ENCODE measurements at places on chromosomes 3 and 15.

GRCh38 chr3:49703443-49703927 lies 14.1 kb downstream of the RNF123 start:
- DNase-seq: peak; percentile 74

DNA sequence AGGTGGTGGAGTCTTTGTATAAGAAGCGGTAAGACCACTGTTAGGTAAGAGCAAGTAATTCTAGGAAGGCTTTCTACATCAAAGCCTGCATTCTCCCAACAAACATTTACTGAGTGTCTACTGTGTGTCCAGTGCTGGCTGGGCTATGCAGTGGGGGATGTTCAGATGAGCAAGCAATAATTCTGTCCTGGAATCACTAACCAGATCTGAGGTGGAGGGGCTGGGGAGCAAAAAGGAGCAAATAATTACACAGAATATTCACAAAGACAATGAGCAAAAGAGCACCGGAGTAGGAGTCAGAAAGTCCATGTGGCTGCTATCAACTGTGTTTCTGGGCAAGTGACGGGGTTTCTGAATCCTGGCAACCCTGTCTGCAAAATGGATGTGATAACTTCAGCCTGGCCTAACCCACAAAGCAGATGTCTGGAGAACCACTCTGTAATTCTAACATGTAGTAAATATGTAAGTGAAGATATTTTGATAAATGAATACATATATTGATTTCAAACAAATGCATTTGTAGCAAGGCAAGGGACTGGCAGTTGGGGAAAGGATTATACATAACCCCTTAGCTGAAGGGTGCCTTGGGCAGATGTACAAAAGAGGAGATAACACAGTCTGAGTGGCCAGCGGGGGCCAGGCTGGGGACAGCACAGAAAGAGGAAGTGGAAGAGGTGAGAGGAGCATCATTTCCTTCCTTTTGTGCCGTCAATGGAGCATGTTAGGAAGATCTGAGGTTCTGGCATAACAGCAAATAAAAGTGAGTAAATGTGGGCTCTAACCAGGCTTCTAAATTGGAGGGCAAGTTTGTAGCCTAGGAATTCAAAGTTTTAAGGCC lies 28.8 kb downstream of the CYP8B1 start:
- peak; percentile 60 for DNase-seq

DNA sequence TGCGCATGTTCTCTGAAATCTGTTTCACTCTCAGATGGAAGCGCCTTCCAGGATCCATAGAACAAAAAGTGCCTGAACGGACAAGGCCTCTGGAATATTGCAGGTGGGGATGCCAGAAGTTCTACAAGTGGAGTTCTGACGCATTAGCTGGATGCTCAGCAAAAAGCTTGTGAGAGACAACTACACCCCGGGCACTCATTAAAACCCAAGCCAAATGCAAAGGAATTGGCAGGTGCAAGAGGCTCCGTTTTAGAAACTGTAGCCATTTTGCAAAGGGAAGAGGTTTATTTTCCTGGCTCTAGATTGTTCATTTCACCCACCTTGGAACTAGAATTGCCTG lies 35.2 kb upstream of the SLC24A5 start:
- no peak for DNase-seq

DNA sequence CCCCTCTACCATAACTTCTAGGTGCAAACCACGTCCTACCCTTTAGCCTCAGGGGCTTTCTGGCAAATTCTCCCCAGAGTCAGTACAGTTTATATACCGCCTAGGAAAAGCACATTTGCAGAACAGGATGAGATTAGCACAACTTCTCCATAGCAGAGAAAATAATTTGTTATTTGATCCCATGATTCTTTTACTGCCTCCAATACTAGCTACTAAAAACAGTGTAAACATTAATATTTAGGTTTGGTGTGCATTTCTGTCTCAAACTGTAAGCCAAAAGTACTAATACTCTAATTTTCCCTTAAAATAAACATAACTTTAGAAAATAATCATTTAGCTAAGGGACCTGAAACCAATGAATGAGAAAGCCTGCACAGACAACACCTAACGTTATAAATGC lies 4.5 kb downstream of the CPEB1 start:
- no peak for DNase-seq

- DNase-seq: no peak
These were observed 106.3 kb downstream of the ETFA start for GRCh38 chr15:76204916-76205460.

- DNase-seq: no peak
These were observed at the start of gene FAM174B for GRCh38 chr15:92655178-92655995. Gene FAM174B (minus strand): TSS chr15:92655775.

DNA sequence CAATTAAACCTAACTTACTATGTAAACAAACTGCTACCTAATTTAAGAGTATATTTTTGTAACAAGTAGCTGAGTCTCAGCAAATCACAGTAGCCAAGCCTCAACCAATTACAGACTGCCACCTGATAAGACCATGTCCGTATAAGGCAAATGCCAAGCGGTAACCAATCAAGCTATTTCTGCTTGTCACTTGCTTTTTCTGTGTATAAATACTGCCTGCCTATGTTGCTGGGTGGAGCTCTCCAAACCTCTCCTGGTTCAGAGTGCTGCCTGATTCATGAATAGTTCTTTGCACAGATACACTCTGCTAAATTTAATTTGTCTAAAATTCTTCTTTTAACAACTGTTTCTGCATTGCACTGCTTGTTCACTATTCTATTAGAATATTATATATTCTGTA lies 42.6 kb downstream of the ZNF148 start:
- DNase-seq: no peak
